Trophoblast cell (in vitro differentiated cells and primary cell): ENCODE measurements at places on chromosomes 1 and 21.

- DNase-seq, result peak; percentile 71
Measured at GRCh38 chr1:172429331-172430127, 9.0 kb downstream of the C1orf105 start.

GRCh38 chr1:224783006-224783651 is 146.3 kb upstream of the DNAH14 start:
- DNase-seq, result no peak

GRCh38 chr21:16302851-16303282 is 573.1 kb downstream of the USP25 start:
- no peak for DNase-seq

DNA sequence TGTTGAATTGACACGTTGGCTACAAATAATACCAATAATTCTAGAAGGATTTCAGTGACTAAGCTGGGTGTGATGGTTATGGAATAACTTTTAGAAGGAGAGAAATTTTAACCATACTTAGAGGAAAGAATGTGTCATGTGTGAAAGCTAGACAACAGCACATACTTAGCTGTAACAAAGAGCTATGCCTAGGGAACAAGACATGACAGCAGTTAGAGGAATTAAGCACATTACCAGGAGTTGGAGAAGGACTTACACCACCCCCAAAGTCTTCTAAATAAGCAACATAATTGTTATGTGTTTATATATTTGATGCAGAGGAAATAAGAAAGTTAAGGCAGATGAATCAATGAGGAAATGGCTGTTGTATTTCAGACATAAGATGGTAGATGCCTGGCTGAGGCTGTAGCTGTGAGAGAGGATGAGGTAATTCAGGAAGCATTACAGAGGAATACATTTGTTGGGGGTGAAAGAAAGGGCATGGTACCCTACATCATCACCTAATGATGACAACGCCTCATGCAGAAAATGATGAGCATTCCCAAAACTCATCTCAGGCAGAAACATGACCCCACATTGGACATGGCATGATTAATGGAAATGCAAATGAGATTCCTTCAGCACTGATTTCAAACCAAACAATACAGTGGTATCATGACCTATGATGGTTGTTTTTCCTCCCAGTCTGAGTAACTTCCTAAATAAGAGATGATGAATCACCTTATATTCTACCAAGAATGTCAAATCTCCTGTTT is 211.5 kb downstream of the LHX8 start:
- DNase-seq, result no peak

DNA sequence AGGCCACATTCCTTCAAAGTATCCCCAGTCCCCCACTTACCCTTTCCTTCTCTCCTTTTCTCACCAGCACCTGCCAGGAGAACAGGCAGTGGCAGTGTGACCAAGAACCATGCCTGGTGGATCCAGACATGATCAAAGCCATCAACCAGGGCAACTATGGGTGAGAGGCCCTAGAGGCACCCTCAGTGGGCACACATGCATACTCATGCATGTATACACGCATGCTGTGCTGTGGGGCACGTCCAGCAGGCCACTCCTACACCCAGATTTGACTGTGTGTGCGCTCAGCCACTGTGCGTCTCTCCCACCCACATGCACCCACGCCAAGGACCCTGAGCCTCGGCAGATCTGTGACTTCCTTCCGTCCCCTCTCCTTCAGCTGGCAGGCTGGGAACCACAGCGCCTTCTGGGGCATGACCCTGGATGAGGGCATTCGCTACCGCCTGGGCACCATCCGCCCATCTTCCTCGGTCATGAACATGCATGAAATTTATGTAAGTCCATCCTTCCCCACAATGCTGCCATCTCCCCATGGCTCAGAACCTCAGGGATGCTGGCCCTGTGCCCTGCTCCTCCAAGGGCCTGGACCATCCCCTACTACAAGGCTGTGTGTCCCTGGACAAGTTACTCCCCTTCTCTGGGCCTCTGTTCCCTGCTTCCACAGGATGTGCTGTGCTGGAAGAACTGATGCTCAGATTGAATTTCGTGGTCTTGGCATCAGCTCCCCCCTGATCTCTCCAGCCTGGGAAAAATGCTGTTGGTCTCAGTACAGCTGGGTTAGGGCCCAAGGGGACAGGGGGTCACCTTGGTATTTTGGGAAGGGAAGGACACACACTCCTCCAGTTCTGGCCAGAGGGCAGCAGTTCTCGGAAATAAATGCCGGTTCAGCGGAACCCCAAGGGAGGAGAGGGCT is 7.0 kb downstream of the TINAGL1 start:
- DNase-seq, result no peak

DNA sequence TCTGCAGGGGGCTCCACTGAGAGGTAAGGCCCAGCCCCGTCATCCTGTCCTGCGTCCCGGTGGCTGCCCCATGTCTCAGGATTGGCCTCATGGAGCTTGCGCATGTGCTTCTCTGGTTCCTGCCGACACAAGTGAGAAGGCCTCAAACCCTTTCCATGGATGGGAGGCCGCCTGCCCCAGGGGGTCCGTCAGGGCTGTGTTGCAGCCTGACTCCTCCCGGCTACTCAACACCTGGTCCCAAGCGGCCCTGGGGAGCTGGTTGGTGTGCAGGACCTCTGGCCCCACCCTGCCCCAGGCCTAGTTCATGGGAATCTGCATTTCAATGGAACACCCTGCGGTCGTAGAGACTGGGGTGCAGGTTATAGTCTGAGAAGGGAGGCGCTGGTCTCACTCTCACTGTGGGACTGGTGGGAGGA is 21.1 kb upstream of the PDE9A start:
- no peak for DNase-seq

- DNase-seq, result no peak
Measured at GRCh38 chr1:62159940-62160348, 34.7 kb upstream of the L1TD1 start.

DNA sequence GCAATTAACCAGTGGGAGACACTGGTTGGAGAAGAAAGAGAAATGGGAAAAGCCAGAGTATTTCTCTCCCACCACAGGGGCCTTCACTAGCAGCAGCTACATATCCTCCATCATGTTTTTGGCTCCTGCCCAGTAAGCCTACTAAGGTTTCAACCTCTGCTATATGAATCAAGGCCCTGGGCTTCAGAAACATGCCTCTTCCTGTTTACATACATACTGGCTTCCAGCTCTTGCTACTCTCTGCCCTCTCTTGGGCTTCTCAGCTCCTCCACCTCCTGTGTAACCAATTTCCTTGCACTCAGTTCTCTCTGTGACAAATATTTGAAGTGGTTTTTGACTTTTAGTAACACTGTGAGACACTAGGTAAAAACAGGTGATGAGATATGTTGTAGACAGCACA is 80.8 kb downstream of the LRRC7 start:
- no peak for DNase-seq

- no peak for DNase-seq
Measured at GRCh38 chr1:224132901-224133300, 19.0 kb downstream of the FBXO28 start.

- no peak for DNase-seq
Measured at GRCh38 chr1:1680031-1680911, 12.3 kb downstream of the SLC35E2B start.

- DNase-seq, result no peak
Measured at GRCh38 chr1:222299524-222299923, 248.4 kb downstream of the HHIPL2 start.

DNA sequence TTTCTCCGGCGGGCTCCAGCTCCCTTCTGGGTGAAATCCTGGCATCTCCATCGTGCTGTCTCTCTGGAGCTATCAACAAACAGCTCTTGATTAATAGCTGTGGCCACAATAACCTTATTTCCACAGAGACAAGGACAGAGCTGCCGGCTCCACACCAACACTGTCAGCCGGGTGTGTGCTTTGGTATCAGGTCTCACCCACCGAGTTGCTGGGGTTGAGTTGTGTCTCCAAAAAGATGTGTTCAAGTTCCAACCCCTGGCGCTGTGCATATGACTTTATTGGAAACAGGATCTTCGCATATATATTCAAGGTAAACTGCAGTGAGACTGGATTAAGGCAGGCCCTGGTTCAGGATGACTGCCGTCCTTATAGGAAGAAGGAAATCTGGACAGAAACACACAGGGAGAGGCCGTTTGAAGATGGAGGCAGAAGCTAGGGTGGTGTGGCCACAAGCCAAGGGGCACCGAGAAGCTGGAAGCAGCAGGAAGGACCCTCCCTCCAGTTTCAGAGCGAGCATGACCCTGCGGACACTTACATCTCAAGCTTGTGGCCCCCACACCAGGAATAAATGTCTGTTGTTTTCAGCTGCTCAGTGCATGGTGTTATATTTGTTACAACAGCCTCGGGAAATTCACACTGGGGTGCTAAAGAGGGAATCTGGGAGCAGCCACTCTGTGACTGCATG is 88.4 kb upstream of the TMPRSS2 start:
- no peak for DNase-seq

DNA sequence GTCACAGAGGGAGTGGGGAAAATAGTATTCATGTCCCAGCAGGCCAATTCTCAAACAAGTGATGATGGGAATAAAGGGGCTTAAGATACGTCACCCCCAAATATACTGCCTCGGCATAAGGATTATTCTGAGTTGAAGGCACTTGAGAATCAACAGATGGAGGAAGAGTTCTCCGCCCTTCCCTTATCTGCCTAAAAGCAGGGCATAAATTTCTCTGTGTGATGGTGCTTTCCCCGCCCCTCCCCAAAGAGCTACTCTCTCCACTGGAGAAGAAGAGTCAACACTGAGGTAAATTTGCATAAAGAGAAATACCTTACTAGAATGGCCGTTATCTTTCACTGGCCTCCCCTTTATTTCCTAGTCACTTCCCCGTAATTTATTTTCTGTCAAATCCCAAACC is 18.7 kb downstream of the BECN2 start:
- no peak for DNase-seq

- DNase-seq, result no peak
Measured at GRCh38 chr1:230839173-230839572, 29.1 kb downstream of the C1orf198 start.

- DNase-seq, result no peak
Measured at GRCh38 chr21:33561373-33561772, 18.5 kb downstream of the SON start.

DNA sequence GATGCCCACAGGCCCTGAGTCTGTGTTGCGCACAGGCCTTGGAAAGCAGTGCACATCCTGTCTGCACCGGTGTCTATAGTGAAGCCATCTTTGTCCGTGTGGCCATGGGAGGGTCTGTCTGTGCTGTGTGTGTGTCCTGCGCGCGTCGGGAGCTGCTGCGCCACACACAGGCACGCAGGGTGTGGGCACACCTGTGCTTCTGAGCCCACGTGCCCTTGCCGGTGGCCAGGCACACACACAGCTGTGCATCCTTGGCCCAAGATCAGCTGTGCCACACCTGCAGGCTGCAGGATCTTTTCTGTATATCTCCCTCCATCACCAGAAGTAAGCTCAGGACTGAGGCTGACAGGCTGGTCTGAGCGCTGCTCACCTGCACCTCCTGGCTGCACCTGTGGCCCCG is 3.2 kb upstream of the SAMD11 start:
- no peak for DNase-seq

GRCh38 chr1:47866601-47867437 is 130.4 kb downstream of the TRABD2B start:
- no peak for DNase-seq

- peak; percentile 80 for DNase-seq
Measured at GRCh38 chr1:225845571-225846259, 35.8 kb downstream of the EPHX1 start.

DNA sequence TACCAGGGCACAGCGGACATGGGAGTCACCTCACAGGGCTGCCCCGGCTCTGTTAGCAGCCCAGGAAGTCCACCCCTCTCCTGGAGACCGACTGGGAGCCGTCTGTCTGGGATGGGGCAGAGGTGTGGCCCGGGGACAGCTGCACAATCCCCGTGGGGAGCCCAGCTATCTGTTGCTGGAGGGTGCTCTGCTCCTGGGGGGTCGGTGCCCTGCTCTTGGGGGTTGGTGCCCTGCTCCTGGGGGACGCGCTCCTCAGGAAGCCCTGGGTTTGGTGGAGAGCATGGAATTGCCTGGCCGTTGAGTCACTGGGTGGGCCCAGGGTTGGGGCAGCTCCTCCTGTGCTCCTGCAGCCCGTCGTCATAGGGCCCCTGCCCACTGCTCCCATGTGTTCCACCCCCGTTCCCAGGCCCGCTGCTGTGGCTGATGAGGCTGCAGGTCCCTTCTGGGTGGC is 39.3 kb downstream of the AGPAT3 start:
- no peak for DNase-seq

DNA sequence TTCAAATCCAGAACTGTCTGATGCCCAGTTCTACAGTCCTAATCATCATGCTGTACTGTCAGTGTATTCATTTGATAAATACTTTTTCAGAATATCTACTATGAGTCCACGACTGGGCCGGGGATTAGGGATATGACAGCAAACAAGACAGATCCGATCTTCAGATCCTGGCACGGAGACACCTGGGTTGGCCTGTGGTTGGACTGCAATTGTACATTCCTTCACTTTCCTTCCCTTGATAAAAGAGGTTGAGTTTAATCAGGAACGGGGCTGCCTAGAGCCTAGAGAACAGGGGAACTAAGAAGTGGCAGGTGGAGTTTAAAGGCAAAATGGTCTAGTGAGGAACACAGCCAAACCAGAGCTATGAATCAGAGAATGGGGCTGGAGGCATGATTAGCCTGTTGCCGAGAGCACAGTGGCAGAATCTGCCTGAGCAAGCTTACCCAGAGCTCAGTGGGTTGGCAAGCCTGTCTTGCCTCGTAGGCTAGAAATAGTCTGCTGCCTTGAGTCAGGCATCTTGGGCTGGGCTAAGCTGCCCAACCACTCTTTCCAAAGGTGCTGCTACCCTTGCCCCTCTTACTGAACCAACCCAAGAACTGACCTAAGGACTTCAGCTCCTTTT is 38.1 kb upstream of the PTCH2 start:
- no peak for DNase-seq

DNA sequence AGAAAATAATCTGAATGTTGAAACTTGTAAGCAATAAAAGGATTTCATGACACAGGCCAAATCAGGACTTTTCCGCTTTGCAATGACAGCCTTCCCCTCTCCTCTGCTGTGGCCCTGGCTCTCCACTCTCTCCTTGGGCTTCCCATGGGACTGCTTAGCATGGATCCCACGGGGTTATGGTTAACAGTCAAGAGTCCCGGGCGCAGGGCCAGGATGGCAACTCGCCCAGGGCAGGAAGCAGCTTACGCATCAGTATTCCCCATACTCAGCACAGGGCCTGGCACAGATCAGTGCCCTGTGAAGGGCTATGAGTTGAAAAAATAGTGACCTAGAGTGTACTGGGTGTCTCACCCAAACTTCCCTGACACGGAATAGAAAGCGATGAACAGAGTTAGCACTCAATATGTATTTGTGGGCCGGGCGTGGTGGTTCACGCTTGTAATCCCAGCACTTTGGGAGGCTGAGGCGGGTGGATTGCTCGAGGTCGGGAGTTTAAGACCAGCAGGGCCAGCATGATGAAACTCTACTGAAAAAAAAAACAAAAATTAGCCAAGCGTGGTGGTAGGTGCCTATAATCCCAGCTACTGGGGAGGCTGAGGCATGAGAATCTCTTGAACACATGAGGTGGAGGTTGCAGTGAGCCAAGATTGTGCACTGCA is 29.1 kb upstream of the GRHL3 start:
- no peak for DNase-seq

- no peak for DNase-seq
Measured at GRCh38 chr1:41774471-41774990, 144.2 kb downstream of the HIVEP3 start.
